Vein endothelial cell (primary cell): ENCODE measurements at places on chromosomes 4 and X. TPM values are rescaled to one million over a fixed set of nuclear protein-coding genes. Genes with fewer than 3 reads are reported as not detected.

STK32B gene
- 26.8 and 39.2 TPM in 2 replicates for total RNA-seq

KCTD8 gene
- total RNA-seq: 2.8 and 2.9 TPM in 2 replicates

ARX gene
- total RNA-seq: not detected in 2 replicates

FAM184B gene
- total RNA-seq: not detected in 2 replicates

DCAF8L2 gene
- total RNA-seq: 0.10 and 0.33 TPM in 2 replicates
